NCI-H526 treated with DMSO at 0.1 percent for 48 hours (cell line): ENCODE measurements at places on chromosomes 7 and 10.

- DNase-seq: no peak
These were observed 167.8 kb downstream of the HDAC9 start for GRCh38 chr7:18663321-18663720.

DNA sequence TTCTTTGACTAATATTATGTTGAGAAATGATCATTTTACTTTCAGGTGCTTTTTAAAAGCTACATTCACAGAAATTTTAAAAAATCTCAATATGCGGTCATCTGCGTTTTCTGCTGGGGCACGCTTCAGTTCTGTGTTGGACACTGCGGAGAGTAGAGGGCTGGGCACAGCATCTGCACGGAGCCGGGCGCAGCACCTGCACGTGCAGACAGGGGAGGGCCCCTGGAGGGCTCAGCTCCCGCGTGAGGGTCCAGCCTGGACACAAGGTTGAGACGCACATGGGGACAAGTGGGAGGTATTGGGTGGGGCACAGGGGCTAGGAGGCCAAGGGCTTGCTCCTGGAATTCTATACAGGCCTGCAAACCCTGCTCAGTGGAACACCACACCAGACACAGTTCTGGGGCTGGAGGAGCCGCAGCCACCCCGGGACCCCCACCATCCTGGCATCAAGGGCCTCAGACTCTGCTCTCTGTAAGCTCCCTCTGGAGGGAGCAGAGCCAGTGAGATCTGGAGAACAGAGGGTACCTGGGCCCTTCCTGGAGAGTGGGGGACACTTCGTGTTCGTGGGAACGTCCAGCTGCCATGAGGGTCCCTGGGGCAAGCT, 20.4 kb upstream of the FAM20C start:
- no peak for DNase-seq

DNA sequence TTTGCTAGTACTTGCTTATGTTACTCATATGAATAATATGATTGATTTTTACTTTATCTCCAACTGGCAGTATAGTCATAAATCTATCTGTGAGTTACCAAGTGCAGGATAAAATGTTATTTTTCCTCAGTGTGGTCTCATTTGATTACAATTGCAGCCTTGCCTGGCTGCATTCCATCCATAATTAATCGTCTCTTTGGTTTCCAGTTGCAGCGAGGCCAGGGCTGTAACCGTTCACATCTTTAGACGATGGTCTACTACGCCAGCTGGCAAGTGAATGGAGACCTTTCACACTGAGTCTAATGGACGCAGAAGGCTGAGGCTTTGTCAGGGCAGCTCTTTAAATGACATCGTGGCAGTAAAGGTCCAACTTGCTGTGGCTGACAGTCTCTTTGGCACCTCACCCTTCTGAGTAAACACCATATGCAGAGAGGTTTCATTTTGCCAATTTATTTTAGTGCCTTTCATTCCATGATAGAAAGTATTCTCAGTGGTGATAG, 84.0 kb downstream of the ARL4A start:
- peak; percentile 66 for DNase-seq

DNA sequence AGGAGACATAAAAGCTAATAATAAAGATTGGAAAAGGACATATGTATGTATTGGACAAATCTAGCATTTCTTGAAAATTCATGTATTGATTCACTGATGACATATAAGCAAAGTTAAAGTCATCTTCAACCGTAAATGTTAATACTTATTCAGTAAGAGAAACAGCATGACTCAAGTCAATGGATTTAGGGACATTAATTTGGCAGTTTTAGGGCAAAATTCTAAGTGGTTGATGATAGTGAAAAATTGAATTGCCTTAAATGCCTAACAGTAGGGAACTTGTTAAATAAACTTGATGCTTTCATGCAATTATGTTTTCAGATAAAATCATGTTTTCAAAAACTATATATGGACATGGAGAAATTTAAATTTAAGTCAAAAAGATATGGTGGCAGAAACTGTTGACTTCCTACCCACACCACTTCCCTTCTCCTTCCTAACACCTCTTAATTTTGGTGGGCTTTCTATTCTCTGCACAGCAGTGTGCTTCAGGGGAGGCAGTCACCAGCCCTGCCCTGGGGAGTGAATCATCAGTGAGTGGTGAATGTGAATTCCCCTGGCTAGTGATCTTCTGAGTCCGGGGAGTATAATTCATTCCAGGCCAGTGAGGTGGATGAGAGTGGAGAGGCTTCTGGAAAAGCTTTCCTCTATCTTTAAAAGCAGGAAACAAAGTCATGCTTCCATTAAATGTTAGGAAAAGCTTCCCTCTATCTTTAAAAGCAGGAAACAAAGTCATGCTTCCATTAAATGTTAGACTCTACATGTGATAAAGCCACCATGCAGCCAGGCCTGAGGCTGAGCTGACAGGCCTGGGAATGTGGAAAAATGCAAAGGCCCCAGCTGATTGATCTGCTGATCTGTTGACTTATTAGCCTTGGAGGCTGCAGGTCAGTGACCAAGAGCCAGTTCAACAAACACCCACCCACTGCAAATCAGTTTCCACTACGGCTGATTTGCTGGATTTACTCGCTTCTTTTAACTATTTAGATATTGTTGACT, 25.2 kb upstream of the ITGB1 start:
- no peak for DNase-seq

DNA sequence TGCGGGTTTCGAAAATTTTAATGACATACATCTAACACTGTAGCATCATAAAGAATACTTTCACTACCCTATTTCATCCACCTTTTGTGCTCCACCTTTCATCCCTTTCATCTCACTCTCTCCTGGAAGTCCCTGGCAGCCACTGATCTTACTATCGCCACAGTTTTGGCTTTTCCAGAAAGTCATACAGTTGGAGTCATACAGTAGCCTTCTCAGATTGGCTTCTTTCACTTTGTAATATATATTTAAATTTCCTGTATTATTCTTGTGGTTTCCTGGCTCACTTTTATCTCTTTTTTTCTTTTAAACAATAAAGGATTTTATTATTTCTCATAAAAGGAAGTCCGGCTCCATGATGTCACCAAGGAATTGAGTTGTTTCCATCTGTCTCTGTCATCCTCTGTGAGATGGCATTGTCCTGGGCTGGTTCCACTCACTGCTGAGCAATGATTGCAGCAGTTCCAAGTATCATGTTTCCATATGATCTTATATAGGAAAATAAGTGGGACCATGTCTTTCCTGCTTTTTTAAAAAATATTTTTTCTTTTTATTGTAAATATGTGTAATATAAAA, 626.3 kb downstream of the POM121L12 start:
- DNase-seq: no peak

GRCh38 chr10:103262229-103262628, 14.7 kb upstream of the INA start:
- DNase-seq: no peak

DNA sequence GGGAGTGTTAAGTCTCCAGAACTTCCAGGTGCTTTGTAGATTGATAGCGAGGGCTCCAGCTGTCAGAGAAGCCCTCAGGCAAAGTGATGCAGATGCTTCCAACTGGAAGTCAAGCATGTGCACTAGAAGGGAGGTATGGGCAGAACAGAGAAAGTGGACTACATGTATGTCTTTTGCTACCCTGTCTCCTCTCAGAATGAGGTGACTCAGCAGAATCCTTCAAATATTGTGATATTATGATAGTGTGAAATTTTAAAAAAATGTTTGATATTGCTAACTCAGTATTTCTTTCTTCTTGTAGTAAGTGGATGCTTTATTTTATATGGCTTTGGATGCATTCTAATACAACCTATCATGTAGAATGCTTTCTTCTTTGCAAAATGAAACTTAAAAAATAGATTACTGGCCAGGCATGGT, 138.9 kb upstream of the SVIL start:
- no peak for DNase-seq

DNA sequence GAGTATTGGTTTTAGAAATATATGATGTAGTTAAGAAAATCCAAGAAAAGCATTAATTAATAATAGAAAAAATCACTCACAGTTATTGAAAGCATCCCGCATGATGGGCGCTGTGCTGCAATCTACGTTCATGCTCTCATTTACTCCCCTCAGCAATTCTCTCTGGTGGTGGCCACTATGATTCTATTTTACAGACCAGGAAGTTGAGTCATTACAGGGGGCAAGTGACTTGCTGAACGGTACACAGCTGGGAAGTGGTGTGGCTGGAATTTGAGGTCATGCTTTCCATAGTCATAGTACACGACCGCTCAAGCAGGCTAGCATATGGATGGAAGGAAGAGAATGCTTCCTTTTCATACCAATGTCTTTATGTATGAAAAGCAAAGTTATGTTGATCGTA, 117.4 kb downstream of the TES start:
- DNase-seq: no peak

DNA sequence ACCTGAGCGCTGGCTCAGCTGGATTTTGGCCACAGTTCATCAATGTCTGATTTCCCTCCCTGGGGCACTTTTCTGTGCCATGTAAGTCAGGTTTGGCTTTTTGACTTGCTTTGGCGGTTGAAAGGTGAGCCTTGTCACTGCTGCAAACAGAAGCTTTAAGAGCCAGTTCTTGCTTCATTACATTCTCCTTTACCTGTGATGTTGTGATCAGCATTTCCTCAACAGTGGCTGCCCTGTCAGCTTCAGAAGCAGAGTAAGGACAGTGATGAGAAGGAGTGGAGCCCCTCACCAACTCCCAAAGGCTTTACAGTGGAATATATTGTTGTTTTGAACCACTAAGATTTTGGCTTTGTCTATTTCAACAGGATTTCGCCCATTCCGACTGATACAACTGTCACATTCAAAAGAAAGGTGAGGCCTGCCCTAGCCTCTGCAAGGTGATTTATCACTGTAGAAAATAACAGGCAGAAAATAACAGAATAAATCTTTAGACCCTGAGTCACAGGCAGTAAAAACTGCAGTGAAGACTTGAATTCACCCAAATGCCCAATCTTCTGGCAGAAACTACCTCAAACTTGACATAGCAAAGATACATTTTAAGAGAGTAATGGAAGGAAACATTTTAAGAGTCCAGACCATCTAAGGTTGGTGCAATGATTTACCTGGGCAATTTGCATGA, 13.3 kb upstream of the DKK1 start:
- no peak for DNase-seq

DNA sequence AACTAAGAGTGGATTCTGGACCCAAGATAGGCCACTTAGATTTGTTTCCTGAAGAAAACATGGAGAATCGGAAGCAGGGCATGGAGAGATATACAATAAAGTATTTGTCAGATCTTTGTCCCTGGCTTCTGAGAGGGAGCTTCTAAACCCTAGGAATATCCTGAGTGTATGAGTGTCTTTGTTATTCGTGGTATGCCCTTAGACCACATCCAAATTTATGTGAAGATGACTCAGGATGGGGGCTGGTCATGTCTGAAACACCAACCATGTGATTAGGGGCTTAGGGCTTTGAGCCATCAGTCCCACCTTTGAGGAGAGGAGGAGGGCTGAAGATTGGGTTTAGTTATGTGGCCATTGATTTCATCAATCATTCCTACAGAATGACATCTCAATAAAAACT, 69.7 kb upstream of the PLPP4 start:
- no peak for DNase-seq

GRCh38 chr10:3408603-3409365, 236.2 kb upstream of the PITRM1 start:
- no peak for DNase-seq

GRCh38 chr7:35232994-35233393, 20.9 kb downstream of the TBX20 start:
- DNase-seq: no peak

DNA sequence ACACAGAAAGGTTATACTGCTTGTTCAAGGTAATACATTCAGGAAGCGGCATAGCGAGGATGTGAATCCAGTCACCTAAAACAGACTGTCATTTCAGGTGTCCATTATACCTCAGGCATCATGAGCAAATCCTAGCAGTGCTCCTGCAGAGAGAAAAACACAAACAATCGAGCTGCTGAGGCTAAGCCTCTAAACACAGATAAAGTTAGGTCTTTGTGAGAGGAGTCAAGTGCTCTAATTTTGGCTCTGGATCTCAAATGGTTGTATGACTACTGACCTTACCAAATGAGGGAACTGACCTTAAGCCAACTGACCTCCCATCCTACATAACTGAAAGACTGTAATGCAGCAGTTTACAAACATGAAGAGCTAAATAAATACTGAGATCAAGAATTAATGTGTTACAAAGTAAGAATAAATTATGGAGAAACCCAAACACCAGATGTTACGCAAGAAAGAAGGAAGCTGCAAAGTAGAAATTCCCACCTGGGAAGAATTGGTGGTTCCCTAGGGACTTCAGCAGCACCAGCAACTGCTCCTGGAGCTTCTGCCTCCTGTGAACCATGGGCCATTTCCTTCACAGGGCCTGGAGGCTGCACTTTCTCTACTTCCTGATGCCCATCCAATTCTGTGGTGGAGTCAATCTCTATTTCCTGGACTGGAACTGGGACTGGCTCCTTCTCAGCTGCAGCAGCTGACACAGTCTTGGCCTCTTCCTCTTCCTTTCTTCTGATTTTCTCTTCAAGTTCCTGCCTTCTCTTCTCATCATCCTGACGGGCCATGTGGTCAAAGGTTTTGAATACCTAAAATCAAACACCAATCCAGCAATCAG, 5.8 kb downstream of the NUDCD3 start:
- DNase-seq: no peak

GRCh38 chr7:112439476-112439875, 10.8 kb upstream of the IFRD1 start:
- no peak for DNase-seq

DNA sequence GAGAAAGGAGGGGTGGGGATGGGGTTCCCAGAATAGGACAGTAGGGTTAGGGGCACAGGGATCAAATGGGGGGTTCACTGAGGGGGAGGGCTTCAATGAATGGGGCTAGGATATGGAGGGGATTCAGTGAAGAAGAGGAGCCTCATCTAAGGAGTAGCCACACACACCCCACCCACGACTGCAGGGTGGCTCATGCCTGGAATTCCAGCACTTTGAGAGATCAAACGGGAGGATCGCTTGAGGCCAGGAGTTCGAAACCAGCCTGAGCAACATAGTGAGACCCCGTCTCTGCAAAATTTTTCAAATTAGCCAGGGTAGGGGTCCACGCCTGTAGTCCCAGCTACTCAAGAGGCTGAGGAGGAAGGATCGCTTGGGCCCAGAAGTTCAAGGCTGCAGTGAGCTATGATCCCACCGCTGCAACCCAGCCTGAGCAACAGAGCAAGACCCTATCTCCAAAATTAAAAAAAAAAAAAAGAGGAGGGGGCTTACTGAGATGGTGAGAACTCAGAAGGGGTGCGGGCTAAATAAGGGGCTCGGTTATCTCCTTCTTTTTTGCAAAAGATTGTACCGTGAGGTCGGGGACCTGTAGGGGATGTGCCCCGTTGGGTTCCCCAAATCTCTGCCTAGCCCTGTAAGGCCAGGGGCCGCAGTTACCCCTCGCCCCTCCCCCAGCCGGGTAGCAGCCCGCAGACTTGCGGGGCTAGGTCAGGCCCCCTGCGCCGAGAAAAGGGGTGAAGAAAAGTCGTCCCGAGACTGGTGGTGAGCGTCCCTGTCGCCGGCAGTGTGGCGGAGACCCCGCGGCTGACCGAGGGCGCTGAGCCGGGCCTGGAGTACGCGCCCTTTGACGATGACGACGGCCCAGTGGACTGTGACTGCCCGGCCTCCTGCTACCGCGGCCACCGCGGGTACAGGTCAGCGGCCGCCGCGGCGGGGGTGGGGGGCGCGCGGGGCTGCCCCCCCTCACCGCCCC, 43.1 kb upstream of the HSPB1 start:
- DNase-seq: no peak
